Activated naive CD4-positive, alpha-beta T cell treated with anti-CD3 and anti-CD28 coated beads, Interleukin-2, amount 50 U/mL, for 72 hours (primary cell): ENCODE measurements at places on chromosomes 1 and 21.

DNA sequence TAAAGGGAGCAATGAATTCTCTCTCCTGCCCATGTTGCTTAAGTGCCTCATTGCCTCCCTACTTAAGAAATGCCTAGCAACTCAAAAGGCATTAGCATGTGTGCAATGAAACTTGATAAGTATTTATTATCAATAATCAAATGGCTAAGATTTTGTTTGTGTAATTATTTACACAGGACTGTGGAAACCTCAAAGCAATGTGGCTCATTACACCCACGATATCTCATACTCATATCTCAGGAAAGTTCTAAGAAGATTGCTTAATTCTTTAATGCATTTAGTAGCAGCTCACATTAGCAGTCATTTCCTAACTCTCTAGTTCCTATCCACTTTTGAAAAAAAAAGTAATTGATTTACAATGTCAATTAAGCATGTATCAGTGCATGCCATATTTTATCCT, 253.3 kb downstream of the DUSP10 start:
- DNase-seq, result no peak

DNA sequence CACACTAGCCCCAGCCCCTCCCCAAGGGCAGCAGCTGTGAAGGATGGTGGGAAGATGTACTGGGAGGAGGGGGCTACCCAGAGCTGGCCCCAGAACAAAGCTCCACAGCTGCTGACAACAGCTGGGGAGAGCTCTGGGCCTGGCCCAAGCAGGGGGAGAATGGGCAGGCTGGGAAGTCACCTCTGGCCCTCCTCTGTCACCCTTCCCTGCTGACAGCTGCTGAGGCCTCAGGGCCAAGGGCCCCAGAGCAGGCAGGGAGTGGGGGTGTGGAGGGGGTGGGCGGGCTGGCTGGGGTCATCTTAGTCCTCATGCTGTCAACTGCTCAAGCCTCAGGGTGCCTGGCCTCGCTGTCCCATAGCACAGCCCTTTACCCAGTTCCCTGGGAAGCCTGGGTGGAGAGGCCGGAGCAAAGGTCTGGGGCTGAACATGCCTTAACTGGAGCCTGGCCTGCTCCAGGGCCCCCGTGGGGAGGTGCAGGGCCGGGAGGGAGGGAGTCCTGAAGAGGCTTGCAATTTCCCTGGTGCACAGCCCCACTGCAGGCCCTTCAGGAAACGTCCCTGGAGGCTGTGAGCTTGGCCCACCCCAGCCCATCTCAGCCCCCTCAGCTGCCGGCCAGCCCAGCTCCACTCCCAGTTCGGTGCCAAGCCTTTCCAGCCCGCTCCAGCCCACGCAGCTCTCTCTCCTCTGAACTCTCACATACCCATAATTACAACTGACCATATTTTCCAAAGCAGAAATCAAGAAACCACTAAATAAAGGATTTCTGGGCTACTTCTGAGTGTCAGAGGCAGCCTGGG, 25.7 kb downstream of the HSPG2 start:
- no peak for DNase-seq

DNA sequence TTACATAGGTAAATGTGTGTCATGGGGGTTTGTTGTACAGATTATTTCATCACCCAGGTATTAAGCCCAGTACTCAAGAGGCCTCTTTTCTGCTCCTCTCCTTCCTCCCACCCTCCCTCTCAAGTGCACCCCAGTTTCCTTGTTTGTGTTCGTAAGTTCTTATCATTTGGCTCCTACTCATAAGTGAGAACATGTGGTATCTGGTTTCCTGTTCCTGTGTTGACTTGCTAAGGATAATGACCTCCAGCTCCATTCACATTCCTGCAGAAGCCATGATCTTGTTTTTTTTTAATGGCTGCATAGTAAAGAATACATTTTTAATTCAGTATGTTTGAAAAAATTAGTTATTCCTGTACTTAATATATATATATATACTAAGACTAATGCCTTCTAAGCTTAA, 107.7 kb downstream of the CLDN17 start:
- no peak for DNase-seq

DNA sequence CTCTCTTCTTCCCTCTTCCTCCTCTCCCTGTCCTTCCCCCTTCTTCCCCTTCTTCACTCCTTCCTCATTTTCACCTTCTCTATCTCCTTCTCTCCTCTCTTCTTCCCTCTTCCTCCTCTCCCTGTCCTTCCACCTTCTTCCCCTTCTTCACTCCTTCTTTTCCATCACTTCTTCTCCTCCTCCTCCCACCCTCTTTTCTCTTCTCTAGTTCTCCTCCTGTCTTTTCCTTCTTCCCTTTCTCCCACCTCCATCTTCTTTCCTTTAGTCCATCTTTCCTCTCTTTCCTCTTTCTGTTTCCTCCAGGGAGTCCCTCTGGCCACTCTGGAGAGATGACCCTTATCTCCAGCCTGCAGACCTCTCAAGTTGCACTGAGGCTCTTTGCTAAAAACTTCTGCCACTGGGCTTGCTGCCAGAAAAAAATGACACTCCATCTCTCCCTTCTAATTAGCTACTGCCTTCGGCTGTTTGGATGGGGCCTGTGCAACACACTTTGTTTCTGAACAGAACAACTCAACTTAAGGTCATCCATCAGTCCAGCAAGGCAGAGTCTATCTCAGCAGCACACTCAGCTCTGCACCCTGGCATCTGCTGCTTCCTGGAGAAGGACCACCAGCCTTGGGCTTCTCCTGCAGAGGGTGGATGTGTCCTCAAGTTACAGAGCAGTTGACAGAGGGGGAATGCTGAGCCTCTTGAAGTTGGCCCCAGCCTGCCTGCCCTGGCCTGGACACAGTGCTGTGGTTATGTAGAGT, 538.8 kb downstream of the MATN1 start:
- DNase-seq, result no peak

DNA sequence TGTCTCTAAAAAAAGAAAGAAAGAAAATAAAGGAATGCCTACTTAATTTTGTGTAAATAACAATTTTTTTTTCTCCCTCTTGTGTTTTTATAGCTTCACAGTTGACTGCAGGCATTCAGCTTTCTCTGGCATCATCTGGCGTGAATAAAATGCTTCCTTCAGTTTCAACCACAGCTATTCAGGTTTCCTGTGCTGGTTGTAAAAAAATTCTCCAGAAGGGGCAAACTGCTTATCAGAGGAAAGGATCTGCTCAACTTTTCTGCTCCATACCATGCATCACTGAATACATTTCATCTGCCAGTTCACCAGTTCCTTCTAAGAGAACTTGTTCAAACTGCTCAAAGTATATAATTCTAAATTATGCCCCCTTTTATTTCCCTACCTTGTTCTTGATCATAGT, 18.0 kb downstream of the ZMYM1 start:
- DNase-seq, result no peak

- DNase-seq, result no peak
Observed at GRCh38 chr1:192225703-192226102, 67.4 kb downstream of the RGS18 start.
